T-helper 1 cell (primary cell): ENCODE measurements at places on chromosomes 1 and 21.

- no peak for DNase-seq
These were observed 50.2 kb downstream of the ST3GAL3 start for GRCh38 chr1:43757343-43758053.

- DNase-seq, result no peak
These were observed 117.7 kb downstream of the NRDC start for GRCh38 chr1:51760872-51761271.

- no peak for DNase-seq
These were observed 61.7 kb downstream of the HMGB4 start for GRCh38 chr1:33925586-33925985.

DNA sequence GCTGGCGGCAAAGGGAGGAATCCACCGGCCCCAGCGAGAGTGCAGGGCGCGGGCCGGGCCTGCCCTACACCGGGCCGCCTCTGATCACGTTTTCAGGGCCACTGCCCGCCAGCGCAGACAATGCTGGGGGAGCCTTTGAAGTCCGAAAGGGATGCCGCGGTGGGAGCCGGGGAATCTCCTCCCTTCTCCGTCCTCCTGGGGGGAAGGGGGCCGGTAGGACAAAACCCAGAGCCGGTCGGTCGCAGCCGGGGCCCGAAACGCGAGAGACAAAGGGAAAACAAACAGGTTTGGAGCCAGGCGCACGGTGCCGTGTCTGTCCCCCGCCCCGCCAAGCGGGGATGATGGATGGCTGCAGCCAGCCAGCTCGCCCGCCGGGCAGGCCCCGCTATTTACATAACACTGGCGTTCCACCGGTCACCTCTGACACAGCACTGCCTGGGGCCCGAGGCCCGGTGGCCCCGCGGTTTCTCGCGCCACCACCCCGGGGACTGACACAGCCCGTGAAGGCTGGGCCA, 92.0 kb downstream of the CASZ1 start:
- no peak for DNase-seq

DNA sequence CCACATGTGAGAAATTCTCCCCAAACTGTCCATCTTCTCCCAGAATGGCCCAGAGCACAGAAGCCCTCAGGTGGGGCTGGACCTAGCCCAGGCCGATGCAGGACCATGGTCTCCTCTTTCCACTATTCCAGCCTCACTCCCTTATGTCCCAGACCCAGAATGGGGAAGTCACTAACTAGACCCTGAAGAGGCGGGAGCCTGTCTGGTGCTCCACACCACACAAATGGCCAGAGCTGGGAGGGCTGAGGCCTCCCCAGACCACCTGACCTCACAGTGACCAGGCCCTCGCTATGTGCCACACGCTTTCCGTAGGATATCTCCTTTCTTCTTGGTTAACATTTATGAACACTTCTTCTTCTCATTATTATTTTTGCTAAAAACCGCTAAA, 54.9 kb upstream of the EDN2 start:
- DNase-seq, result no peak
